ENCODE measurements at places on chromosomes 6 and 20.

DNA sequence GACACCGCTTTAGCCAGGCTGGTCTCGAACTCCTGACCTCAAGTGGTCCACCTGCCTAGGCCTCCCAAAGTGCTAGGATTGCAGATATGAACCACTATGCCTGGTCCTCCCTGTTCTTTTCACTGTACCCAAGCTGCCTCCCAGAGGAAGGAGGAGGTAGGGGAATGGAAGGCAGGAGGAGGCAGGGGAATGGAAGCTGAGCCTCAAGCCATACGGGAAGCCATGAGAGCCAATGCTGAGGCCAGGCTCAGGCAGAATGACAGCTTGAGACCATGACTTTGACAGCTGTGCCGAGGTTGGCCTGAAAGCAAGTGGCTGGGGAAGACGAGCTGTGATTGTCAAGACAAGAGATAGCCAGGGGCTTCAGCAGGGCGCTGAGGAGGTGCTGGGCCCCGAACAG is 13.6 kb upstream of the ZNF335 start:
- DNase-seq: no peak

DNA sequence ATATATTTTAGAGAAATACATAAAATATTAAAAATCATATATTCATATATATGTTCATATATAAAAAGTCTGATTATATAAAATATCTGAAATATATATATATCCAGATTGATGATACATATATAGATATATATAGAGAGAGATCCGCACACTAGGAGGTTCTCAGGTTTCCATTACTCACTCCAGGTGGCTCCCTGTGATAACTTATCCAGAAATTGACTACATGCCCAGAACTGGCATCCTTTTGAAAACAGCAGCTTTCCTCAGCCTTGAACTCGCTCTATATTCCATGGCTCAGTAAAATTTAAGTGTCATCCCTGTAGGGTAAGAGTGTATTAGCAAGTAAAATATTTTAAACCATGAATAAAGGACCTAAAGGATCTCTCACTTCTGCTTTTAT is 206.8 kb downstream of the TINAG start:
- no peak for DNase-seq

DNA sequence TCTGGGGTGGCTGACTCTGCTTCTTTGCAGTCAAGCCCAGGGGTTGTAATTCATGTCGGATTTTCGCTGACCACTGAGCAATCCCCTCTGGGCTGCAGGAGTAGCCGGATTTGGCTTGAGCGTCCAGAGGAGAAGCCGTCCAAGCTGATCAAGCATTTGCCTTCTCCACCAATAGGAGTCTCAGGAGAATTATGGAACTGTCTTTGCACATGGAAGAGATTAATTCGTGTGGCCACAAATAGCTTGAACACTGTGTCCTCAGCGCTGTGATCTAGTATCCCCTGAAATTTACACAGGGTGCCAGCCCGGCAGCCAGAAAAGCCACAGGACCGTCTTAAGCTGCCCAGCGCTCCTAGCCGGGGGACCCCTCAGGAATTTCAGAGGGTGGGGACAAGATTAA is 37.1 kb downstream of the EYA2 start:
- no peak for DNase-seq

GRCh38 chr20:16709017-16709416 is 20.8 kb upstream of the SNRPB2 start:
- DNase-seq: no peak

DNA sequence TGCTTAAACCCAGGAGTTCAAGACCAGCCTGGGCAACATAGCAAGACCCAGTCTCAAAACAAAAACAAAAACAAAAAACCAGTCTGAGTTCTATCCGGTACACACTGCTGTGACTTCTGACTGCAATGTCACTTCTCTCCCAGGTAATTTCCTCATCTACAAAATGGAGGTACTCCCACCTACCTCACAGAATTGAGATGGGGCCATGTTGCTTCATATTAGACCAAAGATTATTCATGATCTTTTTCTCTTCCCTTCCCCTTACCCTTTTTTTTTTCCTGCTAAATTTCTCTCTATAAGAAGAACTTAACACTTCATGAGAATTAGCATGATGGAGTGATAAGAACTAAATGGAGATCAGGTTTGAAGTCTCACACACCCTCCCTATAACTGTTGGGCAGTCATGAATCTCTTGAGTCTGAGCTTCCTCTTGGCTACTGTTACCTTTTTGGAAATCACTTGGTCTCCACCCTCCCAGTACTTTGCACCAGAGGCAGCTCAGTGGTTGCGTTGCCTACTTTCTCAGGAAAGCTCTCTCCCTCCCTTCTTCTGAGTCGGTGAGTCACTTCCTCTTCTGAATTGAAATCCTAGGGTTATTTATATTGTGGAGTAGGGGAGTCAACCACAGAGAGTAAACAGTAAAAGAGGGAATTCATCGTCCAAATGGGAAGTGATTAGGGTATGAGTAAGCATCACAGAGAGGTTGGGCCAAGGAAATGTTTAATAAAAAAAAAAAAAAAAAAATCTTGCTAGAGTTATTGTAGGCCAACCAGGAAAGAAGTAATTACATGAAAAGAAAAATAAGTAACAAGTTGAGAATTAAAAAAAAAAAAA is 59.9 kb upstream of the MAP7 start:
- no peak for DNase-seq

DNA sequence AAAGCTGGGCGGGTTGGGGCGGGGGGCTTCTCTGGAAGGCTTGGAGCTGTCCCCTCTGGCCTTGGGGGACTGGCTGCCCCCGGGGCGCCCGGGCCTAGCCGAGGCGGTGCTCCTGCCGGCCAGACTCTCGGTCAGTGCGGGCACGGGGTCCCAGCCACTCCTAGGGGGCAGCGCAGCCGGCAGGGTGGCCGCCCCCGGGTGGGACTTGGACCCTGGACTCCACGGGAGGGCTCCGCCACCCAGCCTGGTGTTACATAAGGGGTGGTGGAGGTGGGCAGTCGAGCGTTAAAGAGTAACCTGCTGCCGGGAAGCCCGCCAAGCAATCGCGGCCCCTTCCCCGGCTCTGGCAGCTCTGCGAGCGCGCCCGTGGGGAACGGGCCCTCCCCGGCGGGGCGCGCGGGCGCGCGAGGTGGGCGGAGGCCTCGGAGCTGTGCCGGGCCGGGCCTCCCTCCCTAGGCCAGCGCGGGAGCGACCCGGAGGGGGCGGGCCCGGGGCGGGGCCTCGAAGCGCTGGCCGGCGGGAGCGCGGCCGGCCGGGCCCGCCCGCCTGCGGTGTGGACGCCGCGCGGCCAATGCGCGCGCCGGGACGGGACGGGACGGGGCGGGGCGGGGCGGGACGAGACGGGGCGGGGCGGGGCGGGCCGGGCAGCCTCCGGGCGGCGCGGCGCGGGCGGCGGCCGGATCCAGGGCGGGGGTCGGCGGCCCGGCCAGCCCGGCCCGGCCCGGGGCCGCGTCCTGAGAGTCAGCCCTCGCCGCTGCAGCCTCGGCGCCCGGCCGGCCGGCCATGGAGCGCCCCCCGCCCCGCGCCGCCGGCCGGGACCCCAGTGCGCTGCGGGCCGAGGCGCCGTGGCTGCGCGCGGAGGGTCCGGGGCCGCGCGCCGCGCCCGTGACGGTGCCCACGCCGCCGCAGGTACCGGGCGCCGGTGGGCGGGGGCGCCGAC is at the start of gene SLC2A4RG:
Gene SLC2A4RG (plus strand): TSS at position 647 of the 940 bp plus-strand sequence. CDS start 137 bp downstream, at position 784.
- DNase-seq: peak; percentile 94

- DNase-seq: no peak
Observed at GRCh38 chr6:166489301-166490155, 97.0 kb downstream of the RAMACL start.

- no peak for DNase-seq
Observed at GRCh38 chr6:47241742-47242482, 67.8 kb downstream of the TNFRSF21 start.

DNA sequence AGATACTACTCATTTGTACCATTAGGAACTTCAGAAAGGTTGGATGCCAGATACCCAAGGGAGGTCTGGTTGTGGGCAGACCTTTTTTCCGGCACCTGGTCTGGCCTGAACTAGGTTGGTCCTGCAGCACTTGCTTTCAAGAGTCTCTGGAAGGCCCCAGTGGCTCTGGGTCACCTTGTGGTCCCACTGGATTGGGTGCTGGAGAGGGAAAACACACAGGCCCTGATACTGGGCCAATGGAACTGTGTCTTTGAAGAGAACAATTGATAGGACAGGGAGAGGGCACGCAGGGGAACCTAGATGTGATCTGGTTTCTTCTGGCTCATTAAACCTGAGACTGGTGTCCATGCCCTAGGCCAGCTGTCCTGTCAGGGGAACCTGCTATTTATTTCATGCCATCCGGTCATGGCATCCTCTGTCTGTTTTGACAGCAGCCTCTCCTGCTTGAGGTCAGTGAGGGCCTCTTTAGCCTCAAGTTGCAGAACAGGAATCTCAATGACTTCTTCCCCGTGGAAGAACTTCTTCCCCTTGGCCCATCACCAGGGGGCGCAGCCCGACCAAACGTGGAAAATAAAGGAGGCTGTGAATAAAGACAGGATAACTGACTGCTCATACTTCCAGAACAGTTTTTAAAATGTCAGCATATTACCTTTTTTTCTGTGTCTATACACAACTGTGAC is 25.0 kb downstream of the TAF8 start:
- peak; percentile 53 for DNase-seq

DNA sequence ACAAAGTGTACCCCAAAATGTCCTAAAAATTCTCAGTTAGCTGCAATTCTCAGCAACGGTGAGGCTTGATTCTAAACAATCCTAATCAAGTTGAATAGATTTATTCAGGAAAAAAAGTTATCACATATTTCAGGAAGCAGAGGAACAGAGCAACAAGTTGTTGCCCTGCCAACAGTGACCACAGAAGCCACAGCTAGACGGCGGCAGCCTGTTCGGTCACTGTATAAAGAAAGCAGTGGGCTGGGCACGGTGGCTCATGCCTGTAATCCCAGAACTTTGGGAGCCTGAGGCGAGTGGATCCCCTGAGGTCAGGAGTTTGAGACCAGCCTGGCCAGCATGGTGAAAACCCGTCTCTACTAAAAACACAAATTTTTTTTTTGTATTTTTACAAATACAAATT is 171.2 kb upstream of the BMP5 start:
- DNase-seq: no peak

Data from NCI-H1930 (cell line).